ENCODE measurements at places on chromosomes 13 and 19.

GRCh38 chr19:38676023-38676877, 28.8 kb downstream of the ACTN4 start:
- DNase-seq: no peak

- DNase-seq: no peak
Measured at GRCh38 chr13:42127047-42127446, 78.6 kb downstream of the DGKH start.

- no peak for DNase-seq
Measured at GRCh38 chr13:53408847-53409568, 380.4 kb downstream of the OLFM4 start.

GRCh38 chr19:23771316-23771715, 12.6 kb upstream of the ZNF681 start:
- no peak for DNase-seq

DNA sequence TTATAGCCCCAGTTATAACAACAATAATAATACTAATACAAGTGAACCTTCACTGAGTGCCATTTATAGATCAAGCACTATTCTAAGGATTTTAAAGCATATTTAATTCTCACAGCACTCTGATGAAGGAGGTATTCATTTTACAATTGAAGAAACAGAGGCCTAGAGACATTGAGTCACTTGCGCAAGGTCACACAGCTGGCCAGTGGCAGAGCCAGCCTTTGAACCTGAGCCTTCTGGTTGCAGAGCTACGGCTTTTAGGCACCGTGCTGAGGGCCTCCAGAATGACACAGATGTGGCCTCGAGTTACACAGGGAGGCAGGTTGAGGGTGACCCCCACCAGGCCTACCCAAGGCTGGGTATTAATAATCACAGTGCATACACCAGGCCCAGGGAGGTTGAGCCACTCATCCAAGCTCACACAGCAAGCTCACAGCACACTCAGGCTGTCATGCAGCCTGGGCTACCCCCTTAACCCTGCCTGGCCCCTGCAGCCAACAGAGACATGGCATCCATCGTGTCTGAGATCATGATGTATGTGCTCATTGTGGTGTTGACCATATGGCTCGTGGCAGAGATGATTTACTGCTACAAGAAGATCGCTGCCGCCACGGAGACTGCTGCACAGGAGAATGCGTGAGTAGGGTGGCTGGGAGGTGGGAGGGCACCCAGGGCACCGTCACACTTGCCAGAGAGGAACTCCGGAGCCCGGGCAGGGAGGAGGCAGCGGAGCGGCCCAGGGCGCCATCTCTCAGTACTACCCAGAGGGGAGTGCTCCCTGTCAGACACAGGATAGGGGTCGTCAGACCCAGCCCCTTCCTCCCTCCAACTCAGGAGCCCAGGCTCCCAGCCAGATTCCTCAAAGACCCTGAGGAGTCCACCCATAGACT, 2.7 kb upstream of the HPN start:
- no peak for DNase-seq

DNA sequence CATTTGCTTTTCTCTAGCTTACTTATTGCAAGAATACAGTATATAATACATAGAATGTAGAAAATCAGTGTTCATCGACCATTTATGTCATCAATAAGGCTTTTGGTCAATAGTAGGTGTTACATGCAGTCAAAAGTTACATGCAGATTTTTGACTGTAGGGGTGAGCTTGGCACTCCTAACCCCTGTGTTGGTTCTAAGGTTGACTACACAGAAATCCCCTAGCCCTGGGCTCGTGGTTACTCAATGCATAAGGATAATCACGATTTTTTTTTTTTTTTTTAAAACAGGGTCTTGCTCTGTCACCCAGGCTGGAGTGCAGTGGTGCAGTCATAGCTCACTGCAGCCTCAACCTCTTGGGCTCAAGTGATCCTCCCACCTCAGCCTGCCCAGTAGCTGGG, 4.0 kb upstream of the NWD1 start:
- no peak for DNase-seq

DNA sequence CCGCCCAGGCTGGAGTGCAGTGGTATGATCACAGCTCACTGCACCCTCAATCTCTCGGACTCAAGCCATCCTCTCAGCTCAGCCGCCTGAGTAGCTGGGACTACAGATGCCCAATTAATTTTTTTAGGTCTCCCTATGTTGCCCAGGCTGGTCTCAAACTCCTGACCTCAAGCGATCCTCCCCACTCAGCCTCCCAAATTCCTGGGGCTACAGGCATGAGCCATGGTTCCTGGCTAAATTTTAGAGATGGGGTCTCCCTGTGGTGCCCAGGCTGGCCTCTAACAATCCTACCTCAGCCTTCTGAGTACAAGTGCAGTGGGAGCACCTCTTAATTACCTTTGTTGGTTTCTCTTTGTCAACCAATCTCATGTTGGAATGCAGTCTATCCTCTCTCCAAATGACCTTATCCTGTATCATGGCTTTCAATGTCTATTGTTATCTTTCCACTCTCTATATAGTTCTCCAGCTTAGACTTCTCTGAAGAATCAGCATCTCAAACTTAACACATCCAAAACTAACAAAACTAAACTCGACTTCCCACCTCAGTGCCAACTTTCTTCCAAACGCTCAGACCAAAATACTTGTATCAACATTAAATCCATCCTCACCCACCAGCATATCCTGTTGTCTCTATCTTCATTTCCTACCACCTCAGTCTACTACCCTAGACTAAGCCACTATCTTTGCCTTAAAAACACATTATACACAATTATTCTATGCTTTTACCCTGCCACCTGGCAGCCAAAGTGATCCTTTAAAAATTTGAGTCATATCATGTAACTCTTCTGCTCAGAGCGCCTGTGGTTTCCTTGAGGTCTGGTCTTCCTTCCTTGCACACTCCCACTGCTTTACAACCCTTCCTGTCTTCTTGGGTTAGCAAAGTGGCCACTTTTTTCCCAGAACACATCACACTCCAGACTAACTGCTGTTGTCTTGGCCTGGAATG, 6.7 kb downstream of the TPT1 start:
- peak; percentile 50 for DNase-seq

GRCh38 chr13:97542102-97542685, 108.2 kb downstream of the RAP2A start:
- DNase-seq: no peak

DNA sequence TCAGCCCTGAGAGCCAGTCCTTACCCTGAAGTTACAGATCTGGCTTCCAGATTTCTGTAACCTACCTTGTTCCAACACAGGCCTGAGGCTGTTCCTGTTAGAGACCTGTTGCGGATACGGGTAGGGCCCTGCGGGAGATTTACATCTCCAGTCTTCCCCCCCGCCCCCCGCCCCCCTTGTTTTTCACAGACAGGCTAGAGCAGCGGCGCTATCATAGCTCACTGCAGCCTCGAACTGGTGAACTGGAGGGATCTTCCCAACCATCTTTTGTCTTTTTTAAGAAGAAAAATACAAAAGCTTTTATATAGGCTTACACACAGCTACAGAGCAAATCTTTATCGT, 10.6 kb upstream of the CEACAM21 start:
- DNase-seq: no peak

GRCh38 chr13:97933776-97934175, 19.7 kb upstream of the IPO5 start:
- DNase-seq: no peak

- DNase-seq: no peak
Measured at GRCh38 chr19:38388349-38389100, at the start of gene SPRED3. Gene SPRED3, plus strand, starts transcription at chr19:38388697. Its CDS starts 1,606 bp downstream, at chr19:38390303.

DNA sequence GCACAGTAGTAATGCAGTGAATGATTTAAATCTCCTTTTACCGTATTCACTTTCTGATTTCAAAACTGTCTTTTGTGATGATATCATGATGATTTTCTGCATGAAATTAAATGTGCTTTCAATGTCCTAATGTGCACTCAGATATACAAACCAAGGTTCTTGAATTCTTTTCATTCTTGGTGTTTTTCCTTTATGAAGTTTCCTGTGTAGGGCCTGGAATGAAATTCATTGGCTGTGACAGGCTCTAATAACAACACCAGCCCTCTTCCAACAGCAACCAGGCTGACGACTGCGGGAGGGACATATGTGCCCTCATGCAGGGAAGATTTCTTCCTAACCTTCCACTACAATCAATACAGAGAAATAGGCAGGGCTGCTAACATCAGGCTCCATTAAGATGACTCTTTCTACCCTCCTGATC, 1052.0 kb downstream of the DIAPH3 start:
- no peak for DNase-seq

DNA sequence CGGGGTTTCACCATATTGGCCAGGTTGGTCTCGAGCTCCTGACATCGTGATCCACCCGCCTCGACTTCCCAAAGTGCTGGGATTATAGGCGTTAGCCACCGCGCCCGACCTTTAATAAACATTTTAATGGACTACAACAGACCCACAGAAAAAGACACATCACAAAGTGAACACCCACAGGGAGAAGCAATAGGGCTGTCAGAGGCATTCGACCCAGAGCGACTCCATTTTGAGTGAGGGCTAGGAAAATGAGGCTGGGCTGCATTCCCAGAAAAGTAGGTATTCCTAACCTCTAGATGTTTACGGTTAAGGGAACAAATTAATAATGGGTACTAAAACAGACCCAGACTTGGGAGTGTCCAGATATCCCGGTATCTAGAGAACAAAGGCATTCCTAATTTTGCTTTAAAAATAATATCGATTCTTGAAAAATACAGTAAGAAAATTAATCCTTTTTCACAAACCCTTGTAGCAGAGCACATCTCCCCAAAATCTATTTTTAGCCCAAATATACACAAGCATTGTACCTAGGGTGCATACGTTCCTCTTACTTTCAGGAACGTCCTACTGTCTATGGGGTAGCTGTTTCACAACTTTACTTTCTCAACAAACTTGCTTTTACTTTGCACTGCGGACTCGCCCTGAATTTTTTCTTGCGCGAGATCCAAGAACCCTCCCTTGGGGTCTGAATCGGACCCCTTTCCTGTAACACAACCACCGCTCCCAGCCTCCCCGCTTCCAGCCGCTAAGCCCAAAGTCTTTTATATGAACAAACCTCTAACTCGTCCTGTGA, 811 bp upstream of the ZNF8 start:
- no peak for DNase-seq

DNA sequence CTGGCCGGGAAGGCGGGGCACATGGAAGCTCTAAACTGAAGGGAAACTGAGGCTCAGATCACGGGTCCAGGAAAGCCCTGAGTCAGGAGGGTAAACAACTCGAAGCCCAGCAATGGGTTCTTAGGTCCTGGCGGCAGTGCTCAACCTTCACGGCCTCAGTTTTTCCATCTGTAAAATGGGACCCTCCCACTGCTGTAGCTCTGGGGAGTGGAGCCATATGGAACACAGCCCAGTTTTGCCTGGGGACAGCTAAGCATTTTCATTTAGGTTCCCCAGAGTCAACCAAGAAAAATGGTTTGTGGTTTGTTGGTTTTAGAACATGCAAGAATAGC, 30.4 kb downstream of the CEBPG start:
- DNase-seq: no peak

DNA sequence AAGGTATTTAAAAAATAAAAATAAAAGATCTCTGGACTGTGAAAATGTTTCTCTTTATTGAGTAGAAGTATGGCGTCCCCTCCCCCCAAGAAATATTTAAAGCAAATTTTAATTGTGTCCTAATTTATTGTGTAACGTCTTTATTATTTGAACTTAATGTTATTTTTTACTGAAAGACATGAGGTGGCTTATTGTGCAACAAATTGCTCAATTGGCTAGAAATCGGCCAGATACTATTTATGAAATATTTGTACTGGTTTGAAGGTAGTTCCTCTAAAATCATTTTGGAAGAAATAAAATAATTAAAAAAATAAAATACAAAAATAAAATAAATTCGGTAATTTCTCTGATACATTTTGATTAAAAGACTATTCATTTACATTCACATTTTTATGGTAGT, 162.3 kb downstream of the DACH1 start:
- DNase-seq: no peak

DNA sequence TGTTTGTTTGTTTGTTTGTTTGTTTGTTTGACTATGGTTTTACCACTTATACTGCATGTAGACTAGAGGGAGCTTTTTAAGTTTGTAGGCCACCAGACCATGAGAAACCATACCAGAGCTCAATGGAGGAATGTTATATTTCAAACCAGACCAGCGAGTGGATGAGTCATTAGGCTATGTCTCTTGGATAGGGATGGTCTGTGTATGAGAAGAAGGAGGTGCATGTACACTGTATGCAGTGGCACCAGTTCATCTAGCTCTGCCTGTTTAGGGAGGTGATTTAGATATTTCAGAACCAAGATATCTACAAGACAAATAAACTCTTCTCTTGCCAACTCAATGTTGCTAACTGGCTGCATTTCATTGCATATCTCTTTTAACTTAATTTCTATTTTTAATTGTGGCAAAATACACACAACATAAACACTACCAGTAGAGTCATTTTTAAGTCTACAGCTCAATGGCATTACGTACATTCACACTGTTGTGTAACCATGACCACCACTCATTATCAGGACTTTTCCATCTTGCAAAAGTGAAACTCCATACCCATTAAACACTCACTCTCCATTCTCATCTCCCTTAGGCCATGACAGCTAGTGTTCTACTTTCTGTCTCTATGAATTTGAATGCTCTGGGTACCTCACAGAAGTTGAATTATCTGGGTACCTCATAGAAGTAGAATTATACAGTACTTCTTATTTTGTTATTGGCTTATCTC, 29.2 kb downstream of the SYDE1 start:
- DNase-seq: no peak

DNA sequence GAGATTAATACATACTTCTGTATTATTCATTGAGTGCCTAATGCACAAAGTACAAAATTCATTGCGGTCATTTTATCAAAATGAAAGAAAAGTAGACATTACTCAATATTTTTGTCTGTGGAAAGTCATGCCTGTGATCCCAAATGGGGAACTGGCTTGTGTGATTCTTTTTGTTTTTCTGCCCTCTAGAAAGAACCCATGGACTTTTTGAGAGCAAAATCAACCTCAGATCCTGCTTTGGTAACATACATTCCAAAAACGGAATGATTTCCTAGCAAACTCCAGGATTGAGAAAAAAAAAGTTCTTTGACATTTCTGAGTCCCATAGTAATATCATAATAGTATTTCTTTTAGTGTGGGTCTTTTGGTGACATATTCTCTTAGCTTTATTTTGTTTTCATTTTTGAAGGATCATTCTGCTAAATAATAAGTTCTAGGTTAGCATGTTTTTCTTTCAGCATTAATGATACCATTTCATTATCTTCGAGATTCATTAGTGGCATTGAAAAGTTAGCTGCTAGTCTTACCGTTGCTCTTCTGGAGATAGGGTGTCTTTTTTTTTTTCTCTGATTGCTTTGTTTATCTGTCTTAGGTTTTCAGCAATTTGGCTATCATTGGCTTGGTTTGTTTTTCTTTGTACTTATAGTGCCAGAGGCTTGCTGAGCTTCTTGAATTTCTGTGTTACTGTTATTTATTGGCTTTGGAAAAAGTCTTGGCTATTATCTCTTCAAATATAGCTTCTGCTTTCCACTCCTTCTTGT, 102.4 kb upstream of the CSNK1A1L start:
- no peak for DNase-seq

GRCh38 chr13:59478908-59479307, 684.8 kb downstream of the DIAPH3 start:
- no peak for DNase-seq
